ENCODE measurements at places on chromosomes 2 and 18.

- no peak for DNase-seq
Observed at GRCh38 chr2:142926445-142926844, 49.0 kb downstream of the KYNU start.

- DNase-seq = no peak
Observed at GRCh38 chr2:7725171-7725849, 808.1 kb downstream of the RNF144A start.

- no peak for DNase-seq
Observed at GRCh38 chr2:175743011-175743410, 259.1 kb downstream of the LNPK start.

DNA sequence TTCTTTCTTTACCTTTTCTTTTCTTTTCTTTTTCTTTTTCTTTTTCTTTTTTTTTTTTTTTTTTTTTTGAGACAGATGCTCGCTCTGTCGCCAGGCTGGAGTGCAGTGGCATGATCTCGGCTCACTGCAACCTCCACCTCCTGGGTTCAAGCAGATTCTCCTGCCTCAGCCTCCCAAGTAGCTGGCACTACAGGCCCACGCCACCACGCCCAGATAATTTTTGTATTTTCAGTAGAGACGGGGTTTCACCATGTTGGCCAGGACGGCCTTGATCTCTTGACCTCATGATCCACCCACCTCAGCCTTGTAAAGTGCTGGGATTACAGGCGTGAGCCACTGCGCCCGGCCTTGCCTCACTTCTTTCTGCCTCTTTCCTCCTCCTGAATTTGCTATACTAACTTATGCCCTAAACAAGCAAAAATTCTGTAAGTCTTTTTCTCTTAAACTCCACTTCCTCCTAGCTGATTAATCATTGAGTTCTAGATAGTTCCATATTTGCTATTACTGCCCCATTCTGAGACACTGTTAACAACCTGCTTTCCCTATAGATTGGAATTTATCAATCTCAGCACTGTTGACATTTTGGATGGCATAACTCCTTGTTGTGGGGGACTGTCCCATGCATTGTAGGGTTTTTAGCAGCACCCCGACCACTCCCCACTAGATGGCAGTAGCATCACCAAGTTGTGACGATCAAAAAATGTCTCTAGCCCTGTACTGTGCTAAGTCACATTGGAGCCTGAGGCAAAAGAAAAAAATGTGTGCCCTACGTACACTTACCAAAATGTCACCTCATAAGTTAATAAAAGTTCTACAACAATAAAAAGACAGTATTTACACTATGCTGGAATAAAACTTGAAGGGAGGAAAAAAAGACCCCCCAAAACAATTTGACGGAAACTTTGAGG lies 16.4 kb upstream of the THADA start:
- DNase-seq = peak; percentile 53

GRCh38 chr2:18413676-18414396 lies 146.6 kb downstream of the RDH14 start:
- DNase-seq = no peak

DNA sequence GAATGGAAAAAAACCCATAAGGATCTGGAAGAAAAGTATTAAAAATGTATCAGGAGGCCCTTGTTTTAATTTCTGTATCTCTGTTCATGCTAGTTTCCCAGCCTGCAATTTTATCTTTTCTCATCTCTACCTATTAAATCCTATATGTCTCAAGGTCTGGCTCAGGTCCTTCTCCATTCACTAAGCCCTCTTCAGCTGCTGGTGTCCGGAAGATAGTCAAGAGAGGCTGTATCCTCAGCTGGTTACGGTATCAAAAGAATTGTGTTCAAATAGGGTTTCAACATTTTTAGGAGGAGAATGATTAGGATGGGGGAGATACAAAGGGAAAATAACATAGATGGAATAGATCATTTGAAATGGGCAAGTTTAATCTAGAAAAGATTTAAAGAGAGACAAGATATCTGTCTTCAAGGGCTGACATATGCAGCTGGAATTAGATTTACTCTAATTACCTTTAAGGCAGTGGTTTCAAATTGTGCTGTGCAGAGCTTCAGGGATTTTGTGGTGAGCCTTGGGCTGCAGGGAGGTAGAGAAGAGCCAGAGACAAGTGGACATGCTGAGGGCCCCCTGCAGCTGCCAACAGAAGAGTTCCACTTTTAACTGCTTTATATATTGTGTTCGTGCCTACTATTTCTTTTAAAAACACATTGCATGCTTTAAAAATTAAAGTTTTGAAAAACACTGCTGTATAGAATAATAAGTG lies 24.1 kb downstream of the GREB1L start:
- DNase-seq = no peak

DNA sequence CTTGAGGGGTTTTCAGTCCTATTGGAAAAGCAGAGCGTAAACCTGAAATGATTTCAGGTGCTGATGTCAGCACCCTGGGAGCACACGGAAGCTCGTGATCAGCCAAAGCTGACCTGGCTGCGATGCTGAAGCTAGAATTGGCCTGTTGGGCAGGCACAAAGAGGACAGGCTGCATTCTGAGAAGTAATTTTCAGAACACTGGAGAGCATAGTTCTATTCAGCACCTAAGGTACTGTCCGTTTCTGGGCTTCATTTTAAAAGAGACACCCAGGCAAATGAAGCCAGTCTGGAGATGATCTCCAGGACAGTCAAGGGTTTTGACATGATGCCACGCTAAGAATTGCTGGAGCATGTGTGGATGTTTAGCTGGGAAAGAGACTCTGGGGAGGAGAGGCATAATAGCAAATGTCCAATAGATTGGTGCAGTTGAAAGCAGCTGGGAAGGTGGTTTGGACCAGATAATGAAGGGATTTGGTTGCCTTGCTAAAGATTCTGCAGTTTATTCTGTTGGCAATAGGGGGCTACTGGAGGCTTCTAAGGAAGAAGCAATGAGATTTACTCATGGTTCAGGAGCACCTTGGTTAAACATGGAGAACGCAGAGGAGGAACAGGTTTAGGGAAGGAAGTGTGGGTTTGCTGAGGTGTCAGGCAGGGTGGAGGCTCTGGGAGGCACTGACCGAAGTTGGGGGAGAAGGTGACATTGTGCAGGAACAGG lies 86.6 kb downstream of the ACOXL start:
- DNase-seq = no peak

- no peak for DNase-seq
Observed at GRCh38 chr2:137966043-137966442, 1.8 kb downstream of the HNMT start.

GRCh38 chr2:64565949-64566710 lies 42.0 kb downstream of the AFTPH start:
- DNase-seq = no peak

- DNase-seq = no peak
Observed at GRCh38 chr2:120769076-120769786, 33.6 kb downstream of the GLI2 start.

DNA sequence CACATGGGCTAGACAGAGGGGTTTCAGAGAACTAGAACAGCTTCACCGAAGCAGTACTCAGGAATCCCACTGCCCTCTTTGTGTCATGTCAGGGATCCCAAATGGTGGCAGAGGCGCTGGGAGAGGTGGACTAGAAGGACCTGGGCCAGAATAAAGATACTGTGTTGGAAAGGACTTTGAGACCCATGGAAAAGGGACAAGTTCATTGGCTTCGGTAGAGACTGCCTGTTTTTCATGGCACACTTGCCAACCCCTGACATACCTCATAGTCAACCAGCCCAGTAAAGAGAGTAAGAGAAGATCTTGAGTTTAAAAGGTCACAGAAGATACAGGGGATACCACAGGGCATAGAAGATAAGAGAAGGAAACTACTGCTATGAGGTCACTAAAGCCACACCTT lies 381.0 kb downstream of the RIT2 start:
- DNase-seq = no peak

GRCh38 chr18:31103423-31103822 lies 1.2 kb upstream of the DSC2 start:
- no peak for DNase-seq

DNA sequence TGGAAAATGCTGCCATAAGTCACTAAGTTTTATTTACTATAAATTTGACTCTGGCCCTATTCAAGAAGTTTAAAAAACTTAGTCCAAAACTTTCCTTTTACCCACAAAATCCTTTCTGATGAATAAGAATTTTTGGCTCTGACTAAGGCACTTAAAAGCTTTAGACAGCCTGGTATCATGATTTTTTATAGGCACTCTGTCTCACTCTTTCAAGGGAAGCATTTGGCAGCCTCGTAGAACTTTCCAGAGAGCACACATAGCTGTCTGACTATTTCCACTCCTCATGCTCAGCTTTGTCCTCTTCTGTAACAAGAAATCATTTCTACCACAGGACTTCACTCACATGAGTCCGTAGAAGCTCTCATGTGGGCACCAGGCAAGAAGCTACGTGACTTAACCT lies 32.3 kb upstream of the XDH start:
- DNase-seq = no peak

DNA sequence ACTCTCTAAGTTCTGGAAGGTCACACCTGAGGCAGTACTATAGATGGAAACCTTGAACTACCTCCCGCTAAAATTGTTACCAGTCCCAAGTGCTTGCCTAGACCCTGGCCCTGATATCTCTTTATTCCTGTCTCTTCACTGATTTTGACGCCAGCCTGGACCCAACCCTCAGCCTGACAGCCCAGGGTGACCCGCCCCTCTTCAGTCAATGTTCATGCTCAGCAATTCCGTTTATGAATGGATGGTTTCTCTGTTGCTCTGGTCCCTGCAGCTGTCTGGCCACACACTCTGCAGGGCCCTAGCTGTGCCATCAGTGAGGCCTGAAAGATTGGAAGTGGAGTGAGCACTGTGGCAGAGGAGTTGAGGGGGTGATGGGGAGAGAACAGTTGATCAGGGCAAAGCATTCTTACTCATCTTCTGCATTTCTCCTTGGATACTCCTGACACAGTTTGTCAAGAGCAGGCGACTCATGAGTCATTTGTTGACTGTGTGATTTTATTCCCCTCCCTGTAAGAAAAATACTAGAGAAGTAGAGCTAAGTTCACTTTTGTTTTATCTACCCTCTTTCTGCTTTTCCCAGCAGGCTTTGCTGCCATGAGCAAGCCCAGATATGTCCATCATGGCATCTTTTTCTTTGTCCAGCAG lies 46.0 kb downstream of the NPAS2 start:
- no peak for DNase-seq

- DNase-seq = no peak
Observed at GRCh38 chr2:51420511-51420910, 388.6 kb upstream of the NRXN1 start.

- DNase-seq = no peak
Observed at GRCh38 chr2:82789851-82790205, 1669.3 kb downstream of the SUCLG1 start.

DNA sequence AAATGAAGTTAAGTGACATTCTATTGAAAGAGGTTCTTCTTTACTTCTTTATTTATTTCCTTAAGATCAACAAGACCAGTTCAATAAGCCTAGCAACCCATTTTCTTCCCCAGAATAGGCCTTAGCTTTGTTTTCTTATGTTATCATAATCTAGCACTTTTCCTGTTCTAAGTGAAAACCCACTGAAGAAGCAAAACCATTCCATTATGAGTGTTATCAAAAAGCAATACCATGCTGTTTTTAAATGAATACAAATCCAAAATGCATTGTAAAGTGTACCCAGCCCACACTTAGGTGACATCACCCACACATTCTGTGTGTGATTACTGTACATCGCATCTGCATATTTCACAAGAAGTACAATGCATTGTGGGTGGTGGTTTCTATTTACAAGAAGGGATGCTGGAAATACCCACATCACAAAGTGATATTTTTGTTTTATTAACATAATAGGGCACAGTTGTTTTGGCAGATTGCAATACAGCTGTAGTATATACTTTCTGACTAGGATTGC lies 679.5 kb downstream of the KCNJ3 start:
- DNase-seq = no peak

- no peak for DNase-seq
Observed at GRCh38 chr2:200705305-200706041, 106.2 kb upstream of the BZW1 start.

DNA sequence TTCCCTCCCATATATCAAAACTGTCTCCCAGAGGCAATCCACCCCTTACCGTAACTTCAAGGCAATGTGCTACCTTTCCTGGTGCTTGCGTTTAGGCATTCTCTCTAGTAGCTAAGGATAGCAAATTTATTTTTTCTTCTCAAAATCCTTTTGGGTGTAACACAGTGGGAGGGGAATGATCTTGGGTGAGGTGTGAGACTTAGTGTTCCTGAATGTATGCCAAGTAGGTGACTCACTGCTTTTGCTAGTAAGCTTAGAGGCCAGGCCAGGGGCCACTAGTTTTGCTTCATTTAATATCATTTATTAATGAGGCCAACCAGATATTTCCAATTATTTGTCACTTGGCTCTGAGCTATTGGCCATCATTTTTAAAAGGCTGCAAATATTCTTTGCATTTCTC lies 135.5 kb downstream of the NAPG start:
- DNase-seq = no peak

DNA sequence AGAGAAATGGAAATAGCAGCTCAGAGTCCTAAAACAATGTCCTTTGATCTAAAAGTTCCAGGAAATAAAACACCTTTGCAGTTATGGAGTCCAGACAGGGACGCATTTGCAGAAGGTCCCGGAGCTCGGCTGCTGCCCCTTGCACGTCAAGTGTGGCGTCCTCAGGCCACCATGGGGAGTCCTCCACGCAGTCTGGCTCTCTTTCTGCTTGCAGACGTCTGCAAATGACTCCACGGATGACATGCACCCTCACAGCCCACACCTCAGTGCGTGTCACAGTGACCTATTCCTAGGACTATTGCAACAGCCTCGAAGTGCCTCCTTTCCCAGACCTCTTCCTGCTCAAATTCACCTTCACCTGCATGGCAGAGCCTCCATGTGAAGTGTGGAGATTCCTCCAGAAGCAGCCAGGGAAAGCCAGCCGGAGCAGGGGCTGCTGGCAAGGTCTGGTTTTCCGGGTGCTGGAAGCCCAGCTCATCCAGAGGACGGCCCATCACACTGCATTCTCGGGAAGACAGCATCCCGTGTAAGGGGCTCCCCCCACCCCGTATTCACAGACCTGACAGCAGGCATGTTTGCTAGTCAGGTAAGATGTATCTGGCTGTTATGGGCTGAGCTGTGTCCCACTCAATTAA lies 137.7 kb downstream of the ASB1 start:
- DNase-seq = peak; percentile 15

DNA sequence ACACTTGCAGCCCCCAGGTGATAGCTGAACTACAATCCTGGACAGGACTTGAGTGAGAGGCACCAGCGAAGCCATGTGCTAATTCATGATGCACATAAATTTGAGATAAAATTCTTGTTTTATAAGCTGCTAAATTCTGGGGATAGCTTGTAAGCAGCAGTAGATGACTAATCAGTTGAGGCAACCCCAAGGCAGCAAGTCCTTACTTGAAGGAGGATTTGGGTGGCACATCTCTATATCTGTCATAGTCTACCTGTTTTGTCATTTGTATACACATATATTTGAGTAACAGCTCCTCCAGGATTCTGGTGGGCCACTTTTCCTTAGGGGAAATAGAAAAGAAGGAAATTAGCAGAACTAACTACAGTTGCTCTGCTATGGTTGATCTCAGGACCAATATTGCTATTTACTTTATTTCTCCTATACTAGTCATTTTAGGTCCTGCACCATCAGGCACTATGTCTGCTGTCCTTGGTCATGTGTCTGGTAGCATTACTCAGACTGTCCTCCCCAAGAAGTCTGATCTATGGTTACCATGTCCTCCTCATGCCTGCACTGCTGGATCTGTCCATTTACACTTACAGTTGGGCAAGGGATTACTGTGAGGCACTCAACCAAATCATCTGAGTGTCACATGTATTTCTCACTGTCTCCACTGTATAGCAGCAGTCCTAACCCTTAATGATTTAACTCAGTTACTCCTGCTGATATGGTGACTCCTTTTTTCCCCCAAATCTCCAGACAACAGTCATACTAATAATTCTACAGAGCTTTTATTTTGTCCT lies 436.0 kb upstream of the CWC22 start:
- DNase-seq = no peak
